Activated CD4-positive, alpha-beta T cell treated with anti-CD3 and anti-CD28 coated beads for 1 hour (primary cell): ENCODE measurements at places on chromosomes 11 and 22.

- DNase-seq = no peak
These were observed 4.0 kb downstream of the DGCR8 start for GRCh38 chr22:20083891-20084546.

DNA sequence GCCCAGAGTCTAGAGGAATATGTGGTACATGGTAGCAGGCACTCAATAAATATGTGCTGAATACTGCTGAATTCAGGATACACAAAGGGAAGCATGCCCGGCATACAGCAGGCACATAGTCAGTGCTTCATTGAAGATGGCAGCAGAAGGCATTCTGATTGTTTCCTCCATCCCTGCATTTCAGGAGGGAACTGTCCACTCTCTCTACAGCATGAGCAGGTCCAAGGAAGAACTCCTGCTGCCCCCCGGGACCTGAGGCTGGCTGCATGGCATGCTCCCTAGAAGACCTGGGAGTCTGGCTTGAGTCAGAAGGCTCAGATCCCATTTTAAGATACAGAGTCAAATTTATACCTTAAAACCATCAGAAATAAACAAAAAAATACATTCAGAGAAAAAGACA is 319.3 kb upstream of the NARS2 start:
- no peak for DNase-seq

DNA sequence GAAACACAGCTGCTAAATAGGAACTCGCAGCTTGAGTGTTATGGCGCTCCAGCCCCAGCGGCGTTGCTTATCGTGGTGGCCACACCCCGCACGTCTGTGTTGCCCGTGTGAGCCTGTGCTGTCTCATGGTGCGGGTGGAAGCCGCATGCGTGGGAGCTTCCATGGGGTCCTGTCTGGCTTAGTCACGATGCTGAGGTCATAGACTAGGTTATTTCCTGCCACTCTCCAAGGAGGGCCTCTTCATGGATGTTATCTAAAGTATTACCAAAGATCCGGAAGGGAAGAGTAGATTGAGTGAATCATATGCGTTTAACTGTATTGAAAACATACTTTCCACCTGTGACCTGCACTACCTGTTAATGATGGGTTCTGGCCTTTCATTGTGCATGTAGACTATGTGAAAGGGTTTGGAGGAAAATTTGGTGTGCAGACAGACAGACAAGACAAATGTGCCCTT is 21.7 kb downstream of the CTTN start:
- no peak for DNase-seq

DNA sequence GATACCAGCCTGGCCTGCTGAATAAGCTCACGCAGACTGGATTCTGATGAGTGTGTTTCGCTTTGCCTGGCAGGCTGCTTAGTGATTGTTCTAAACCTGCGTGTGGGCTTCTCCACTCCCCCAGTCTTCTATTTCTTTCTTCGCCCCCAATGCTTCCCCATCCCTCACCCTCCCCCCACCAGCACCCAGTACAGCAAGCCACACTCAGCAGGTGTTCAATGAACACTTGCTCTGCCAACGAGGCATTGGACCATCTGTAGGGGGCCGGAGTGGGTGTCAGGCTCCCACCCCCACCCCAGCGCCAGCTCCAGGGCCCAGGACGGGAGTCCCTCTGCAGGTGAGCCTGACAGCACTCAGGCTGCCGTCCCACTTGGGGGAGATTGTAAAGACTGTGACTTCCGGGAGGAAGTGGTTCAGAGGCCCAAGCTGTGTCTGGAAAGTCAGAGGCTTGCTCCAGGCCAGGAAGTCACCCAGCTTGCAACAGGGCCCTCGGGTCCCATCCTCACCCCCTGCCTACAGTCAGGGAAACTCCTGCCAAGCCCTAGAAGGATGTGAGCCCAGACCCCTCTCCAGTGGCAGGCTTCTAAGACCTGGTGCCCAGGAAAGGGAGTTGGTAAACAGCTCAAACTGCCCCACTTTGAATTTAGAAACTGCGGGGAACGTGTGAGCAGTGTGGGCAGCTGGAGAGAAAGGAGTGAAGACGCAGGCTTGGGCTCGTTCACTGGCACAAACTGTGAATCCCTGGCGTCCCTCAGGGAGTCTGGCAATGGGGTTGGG is 66.3 kb upstream of the PRDM11 start:
- DNase-seq = peak; percentile 44

- no peak for DNase-seq
These were observed 8.9 kb downstream of the SIDT2 start for GRCh38 chr11:117187428-117187798.

DNA sequence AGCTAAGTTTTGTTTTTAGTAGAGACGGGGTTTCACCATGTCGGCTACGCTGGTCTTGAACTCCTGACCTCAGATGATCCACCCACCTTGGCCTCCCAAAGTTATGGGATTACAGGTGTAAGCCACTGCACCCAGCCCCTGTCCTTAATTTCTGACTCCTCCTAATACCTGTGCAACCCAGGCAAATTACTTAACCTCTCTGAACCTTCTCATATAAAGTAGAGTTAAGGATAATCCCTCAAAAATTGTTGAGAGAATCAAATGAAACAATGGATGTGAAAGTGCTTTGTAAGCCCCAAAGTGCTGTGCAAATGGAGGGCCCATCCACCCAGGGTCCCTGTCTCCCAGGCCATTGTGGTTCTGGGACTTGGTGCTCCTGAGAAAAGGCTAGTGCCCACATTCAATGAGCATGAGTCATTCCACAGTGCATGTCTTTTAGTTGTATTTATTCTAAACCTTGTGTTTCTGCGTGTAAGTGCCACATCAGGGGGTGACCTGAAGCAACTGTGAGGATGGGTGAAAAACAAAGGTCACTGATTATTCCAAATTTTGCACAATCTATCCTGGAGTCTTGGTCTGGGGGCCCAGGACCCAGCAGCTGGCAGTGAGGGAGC is 61.4 kb upstream of the PTPRJ start:
- DNase-seq = no peak

GRCh38 chr11:10996678-10997077 is 138.8 kb upstream of the ZBED5 start:
- no peak for DNase-seq

DNA sequence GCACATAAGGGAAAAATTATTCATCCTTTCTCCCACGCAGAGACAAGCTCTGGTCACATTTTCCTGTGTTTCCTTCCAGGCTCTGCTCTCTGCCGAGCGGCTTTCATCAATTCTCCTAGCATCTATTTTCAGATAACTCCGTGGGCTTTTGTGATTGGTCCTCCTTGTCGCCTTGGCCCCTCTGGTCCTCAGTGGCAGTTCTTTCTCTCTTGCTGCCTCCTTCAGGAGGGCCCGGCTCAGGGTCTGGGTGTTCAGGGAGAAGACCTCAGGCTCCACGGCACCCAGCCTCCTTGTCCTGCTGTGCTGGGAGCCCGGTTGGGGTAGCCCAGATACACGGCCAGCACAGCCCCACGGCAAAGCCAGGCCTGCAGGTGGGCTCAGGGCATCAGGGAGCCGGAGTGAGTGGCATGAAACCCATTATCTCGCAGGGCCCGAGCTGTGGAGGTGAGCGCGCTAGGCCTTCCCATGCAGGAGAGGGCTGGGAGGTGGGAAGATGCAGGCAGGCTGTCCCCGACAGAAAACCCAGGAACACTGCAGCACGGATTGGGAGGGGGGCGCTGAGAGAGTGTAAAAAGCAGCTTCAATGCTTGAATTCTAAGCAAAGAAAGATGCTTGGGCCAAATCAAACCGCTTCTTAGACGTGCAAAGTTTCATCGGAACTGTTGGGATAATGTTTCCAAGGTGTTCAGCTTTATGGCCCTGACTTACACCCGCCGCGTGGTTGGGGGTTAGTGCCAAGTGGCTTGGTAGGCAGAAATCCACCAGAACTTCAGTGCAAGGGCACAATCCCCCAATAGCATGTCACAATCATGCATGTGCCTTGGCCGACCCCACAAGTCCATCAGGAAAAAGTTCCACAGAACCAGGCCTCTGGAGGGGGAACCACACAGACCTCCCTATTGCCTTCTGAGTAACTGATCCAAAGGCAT is 81.9 kb upstream of the WNT7B start:
- no peak for DNase-seq

- DNase-seq = no peak
These were observed 1.4 kb downstream of the B3GNT6 start for GRCh38 chr11:77035580-77035979.

DNA sequence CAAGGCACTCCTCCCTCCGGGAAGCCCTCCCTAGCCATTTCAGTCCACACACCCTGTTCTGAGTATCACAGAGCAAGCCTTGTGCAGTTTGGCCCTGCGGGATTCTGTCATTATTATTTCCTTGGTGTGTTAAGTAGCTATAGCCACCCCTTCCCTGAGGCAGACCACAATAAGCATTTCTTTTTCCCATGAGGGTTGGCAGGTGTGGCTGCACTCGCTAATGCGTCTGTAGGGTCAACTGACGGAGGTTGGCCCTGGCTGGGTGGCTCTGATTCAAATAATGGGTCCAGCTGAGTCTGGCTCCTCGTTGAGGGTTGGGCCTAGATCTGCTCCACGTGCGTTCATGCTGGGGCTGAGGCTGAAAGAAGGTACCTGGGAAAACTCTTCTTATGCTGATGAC is 5.1 kb downstream of the F2 start:
- no peak for DNase-seq

GRCh38 chr11:12088047-12088481 is 22.3 kb upstream of the MICAL2 start:
- DNase-seq = no peak

DNA sequence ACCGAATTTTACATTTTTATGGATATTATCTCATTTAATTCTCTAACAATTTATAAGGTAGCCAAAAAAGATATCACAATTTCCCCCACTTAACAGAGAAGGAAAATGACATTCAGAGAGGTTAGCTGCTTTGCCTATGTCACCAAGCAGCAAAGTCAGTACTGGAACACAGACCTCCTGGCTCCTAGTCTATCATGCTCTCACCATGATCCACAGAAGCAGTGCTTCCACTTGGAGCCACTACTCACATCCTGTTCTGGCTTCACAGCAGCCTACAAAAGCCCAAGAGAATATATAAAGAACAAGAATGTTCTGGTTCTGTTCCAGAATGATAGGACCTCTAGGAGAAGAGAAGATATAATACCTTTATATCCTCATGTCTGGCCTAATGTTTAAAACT is 59.5 kb upstream of the SCUBE2 start:
- no peak for DNase-seq

DNA sequence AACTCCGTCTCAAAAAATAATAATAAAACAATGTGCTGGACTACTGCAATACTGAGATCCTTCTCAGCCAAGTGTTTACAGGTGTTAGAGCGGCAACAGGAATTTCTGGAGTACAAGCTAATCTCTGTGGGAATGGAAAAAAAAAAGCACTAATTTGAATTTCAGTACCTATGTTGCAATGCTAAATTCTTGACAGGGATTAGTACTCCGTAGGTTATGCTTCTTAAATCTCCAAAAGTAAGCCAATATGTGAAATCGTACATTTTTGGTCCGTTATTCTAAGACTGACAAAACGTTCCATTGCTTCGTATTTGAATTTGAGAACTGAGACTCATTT is 1.1 kb downstream of the ATL3 start:
- no peak for DNase-seq

GRCh38 chr22:32618441-32619140 is 144.0 kb downstream of the FBXO7 start:
- DNase-seq = no peak

DNA sequence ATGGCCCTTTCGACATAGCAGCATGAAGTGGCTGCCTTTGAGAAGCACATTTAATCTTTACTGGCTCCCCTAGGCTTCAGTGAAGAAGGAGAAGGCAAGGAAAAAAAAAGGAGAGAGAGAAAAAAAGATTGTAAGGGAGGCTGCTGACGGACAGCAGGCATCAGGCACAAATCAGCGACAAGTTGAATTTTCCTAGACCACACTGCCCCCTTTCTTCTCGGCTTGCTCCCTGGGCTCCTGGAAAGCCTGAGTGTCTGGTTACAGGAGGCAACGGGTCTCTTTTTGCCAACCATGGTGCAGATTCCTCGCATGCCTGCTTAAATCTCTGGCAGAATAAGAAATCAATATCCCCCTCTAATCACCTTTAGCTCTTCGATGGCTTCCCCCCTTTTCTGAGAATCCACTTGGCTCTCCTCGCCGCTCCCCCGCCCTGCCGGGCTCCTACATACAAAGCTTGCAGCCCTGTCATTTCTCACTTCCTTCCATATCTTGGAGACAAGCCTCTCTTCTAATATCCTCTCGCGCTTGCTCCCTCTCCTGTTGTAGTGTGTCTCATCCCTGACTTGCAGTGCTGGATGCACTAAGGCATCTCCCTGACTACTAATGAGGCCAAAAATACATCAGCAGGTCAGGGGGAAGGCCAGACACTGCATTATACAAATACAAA is 14.3 kb downstream of the BLID start:
- DNase-seq = no peak

DNA sequence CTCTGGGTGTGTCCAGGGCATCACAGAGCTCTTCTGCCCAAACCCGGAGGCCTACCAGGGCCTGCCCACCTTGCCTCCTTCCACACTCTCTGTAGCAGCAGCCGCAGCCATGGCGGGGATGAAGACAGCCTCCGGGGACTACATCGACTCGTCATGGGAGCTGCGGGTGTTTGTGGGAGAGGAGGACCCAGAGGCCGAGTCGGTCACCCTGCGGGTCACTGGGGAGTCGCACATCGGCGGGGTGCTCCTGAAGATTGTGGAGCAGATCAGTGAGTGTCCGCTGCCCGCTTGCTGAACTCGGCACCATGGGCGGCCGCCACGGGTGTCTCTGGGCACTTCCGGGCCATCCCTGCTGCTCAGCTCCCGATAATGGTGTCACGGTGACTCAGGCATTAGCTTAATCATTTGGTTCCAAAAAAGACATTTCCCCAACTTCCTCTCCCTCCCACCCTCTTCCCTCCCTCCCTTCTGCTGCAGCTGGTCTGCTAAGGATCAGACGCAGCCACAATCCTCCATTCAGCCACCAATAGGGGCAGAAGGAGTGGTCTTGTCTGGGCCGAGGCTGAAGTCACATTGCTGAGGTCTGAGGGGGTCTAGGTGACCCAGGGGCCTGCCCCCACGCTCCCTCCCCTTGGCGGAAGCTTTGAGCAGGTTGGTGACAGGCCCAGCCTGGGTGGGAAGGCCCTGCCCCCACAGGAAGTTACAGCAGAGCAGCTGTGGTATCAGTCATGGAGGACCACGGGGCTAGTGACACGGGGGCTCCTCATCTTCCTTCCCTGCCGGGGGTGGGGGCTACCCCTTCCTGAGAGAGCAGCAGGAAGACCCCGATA is 950 bp downstream of the FERMT3 start:
- peak; percentile 56 for DNase-seq

DNA sequence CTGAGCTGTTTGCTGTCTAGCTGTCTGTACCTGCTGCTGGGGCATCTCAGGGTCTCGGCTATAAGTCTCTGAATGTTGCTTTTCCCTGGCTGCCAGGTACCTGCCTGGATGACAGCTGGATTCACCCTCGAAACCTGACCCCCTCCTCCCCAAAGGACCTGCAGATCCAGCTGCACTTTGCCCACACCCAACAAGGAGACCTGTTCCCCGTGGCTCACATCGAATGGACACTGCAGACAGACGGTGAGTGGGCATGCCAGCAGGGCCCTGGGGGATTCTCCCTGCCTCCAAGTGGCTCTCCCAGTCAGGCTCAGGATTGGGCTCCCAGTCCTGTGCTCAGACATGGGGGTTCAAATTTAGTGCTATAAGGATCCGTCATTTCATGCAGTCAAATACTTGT is 12.9 kb downstream of the IL17RA start:
- no peak for DNase-seq

GRCh38 chr22:31451709-31452571 is 37.7 kb downstream of the EIF4ENIF1 start:
- DNase-seq = no peak
